AG04450 (cell line): ENCODE measurements at places on chromosomes 1 and 21. TPM values are rescaled to one million over a fixed set of nuclear protein-coding genes. Genes with fewer than 3 reads are reported as not detected.

The PODN gene
- polyA plus RNA-seq, result 11.8 and 17.6 TPM in 2 replicates

The BSDC1 gene
- 45.3 and 53.1 TPM in 2 replicates for polyA plus RNA-seq

- no peak for DNase-seq
Observed at GRCh38 chr1:11482198-11482597, 3.2 kb downstream of the DISP3 start.

DNA sequence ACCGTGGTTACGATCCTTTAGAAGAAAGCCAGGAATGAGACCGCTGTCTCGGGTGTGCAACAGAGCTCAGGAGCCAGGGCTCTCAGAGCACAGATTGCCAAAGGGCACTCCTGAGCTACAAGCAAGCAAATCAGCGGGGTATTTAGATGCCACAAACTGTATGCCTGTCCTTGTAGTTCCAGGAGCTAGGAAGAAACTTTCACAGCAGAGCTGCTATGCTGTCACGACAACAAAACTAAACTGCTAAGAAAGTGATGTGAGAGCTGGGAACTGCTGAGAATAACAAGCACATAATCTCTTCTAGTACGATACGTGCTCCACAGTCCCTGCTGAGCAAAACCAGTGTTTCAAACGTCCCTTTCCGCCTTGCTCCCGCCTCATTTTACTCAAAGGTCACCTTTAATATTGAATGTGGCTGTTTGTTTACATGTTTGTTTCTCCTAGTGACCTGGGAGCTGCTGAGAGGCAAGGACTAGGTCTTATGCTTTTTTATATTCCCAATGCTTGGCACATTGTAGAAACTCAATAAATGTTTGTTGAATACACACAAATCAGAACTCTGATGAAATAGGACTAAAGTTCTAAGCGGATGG is 14.7 kb downstream of the GREM2 start:
- no peak for DNase-seq

The ADGRL2 gene
- 22.7 and 24.8 TPM in 2 replicates for polyA plus RNA-seq

- DNase-seq, result peak; percentile 93
Observed at GRCh38 chr1:156475568-156476500, 24.7 kb downstream of the MEF2D start.

The FMO2 gene
- polyA plus RNA-seq, result 2.0 and 2.6 TPM in 2 replicates

DNA sequence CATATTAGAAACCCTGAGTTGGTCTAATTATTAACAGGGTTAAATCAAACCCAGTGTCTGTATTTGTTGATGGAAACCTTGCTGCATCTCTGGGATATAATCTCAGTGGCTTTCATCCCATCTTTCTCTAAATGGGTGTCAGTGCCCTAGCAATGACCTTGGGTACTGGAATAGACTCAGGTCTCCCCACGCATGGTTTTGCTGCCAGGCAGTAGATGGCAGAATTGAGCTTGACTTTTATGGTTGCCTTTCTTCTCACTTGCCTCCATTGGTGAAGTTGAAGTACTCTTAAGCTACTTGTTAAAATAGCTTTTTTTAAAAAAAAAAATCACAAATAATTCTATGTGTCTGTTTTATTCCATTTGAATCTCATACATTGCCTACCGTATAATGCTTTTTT is 81.8 kb upstream of the HMCN1 start:
- no peak for DNase-seq

DNA sequence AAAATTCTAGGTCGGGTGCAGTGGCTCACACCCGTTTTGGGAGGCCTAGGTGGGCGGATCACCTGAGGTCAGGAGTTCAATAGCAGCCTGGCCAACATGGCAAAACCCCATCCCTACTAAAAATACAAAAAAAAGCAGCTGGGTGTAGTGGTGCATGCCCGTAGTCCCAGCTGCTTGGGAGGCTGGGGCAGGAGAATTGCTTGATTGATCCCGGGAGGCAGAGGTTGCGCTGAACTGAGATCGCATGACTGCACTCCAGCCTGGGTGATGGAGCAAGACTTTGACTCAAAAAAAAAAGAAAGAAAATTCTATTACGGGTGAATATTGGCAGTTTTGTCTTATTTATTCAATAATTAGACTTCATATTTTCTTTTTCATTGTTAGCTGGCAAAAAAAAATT is 62.1 kb downstream of the SNX7 start:
- DNase-seq, result no peak

- no peak for DNase-seq
Observed at GRCh38 chr1:82059959-82060358, 259.2 kb downstream of the ADGRL2 start.

The FCER1G gene
- 0.37 and 0.66 TPM in 2 replicates for polyA plus RNA-seq

DNA sequence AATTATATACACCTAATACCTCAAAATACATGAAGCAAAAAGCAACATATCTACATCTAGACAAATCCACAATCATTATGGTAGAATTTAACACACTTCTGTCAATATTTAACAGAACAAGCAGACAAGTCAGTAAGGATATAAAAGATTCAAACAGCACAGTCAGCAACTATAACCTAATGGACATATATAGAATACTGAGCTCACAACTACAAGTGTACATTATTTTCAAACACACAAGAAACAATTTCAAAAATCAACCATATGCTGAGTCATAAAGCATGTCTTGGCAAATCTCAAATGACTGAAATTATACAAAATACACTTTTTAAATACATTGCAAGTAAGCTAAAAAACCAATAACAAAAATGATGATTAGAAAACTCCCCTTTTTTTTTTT is 178.0 kb downstream of the TOMM20 start:
- DNase-seq, result no peak

- DNase-seq, result no peak
Observed at GRCh38 chr1:35454176-35454575, 103.0 kb downstream of the KIAA0319L start.

DNA sequence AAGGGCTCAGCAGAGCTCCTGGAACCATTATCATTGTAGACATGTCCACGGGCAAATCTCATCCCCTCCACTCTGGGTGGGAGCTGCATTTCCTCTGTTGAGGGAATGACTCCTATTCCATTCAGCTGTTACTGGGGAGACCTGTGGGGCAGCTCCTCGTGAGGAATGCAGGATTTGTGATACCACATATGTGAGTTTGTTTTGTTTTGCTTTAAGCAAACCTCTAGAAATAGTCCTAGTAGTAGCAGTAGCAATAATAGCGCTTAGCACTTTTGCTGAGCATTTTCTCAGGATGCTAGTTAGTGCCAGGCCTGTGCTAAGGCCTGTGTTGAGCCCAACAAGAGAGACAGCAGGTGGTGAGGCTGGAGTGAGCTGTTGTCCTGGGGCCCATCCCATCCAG is 10.8 kb downstream of the OLIG1 start:
- no peak for DNase-seq

- no peak for DNase-seq
Observed at GRCh38 chr21:43210454-43211071, 41.8 kb downstream of the CRYAA start.

The KCNK2 gene
- polyA plus RNA-seq, result 19.7 and 22.8 TPM in 2 replicates

GRCh38 chr1:213366141-213366831 is 315.2 kb downstream of the RPS6KC1 start:
- DNase-seq, result no peak

GRCh38 chr1:236687273-236687672 is 974 bp downstream of the ACTN2 start:
- DNase-seq, result no peak

DNA sequence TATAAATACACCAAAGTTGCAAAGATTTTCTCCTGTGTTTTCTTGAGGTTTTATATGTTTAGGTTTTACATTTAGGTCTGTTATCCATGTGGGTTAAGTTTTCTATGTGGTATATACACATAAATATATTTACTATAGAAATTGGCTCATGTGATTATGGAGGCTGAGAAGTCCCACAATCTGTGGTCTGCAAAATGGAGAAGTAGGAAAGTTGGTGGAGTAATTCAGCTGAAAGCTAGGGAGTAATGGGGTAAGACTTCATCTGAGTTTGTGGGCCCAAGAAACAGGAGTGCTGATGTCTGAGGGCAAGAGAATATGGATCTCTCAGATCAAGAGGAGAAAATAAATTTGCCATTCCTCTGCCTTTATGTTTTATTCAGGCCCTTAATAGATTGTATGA is 146.0 kb downstream of the GPATCH2 start:
- DNase-seq, result no peak

The S100A9 gene
- polyA plus RNA-seq, result not detected in 2 replicates

- no peak for DNase-seq
Observed at GRCh38 chr21:45869121-45870007, 112.2 kb upstream of the COL6A1 start.

GRCh38 chr1:29341936-29342335 is 105.6 kb downstream of the PTPRU start:
- no peak for DNase-seq

- peak; percentile 23 for DNase-seq
Observed at GRCh38 chr1:52186449-52186848, 44.6 kb downstream of the ZFYVE9 start.

The PRAMEF5 gene
- polyA plus RNA-seq, result not detected in 2 replicates

The LRRC3 gene
- 0.10 and 0.14 TPM in 2 replicates for polyA plus RNA-seq

GRCh38 chr21:42596657-42597056 is 56.8 kb upstream of the PDE9A start:
- DNase-seq, result no peak

The SPATA6 gene
- polyA plus RNA-seq, result 4.6 and 6.1 TPM in 2 replicates

The BNIPL gene
- polyA plus RNA-seq, result 0.09 and 0.16 TPM in 2 replicates

DNA sequence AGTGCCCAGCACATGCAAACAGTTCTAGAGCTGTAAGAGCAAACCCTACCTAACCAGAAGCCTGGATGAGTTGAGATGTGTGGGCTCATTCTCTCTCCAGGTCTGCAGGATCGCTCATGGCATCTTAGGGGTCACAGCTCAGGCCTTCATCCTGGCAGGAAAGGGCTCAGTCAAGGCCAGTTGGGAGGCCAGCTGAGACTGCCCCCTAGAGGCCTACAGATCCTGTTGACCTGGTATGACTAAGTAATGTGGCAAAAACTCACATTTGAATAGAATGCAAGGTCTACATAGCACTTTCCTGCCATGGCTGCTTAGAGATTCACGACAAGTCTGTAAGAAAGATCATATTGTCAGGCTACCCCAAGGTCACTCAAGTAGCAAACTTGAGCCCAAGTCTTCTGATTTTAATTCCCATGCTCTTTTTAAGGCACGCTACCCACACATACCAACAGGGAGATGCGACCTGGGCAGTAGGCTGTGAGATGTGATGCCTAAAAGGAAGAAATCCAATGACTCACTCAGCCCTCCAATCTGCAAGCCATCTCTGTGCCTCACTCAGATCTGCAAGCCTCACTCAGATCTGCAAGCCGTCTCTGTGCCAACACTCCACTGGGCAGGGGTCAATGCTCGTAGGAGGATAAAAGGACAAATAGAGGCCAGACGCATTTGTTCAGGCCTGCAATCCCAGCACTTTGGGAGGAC is 5.1 kb upstream of the CAPN8 start:
- no peak for DNase-seq

DNA sequence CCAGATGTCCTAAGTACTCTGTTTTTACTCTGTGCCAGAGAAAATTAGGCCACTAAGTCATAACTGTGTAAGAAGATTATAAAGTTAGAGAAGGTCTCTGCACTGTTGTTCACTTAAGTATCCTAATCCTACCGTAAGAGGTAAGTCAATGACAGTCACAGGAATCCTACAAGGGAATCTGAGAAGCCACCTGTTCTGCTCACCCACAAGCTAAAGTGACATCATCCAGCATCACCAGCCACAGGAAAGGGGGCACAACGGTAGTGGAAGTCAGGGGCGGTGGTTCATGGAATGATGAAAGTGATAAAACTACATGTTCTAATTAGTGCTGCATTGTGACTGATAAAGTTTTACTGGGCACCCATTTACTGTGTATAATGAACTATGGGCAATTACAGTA is 92.7 kb downstream of the PLD5 start:
- no peak for DNase-seq

- DNase-seq, result peak; percentile 92
Observed at GRCh38 chr1:35448344-35448801, 108.8 kb downstream of the KIAA0319L start.

GRCh38 chr1:6867321-6867720 is 82.1 kb downstream of the CAMTA1 start:
- DNase-seq, result no peak

DNA sequence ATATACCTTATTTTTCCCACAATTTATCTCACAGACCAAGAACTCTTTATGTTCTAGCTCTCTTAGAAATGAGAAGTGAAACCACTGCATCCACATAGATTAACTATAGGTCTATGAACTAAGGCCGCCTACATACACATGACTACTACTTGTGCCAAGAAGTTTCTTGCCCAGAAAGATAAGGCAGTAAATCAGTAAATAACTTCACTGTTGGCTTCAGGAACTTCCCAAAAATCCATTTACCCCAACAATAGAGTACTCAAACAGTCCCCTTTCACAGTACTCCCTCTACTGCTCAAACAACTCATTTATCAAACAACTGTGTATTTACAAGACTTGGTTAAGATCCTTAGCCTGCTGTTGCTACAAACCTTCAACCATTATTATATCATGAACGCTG is 96.5 kb downstream of the NME7 start:
- no peak for DNase-seq

- no peak for DNase-seq
Observed at GRCh38 chr1:80841261-80841660, 959.5 kb upstream of the ADGRL2 start.

DNA sequence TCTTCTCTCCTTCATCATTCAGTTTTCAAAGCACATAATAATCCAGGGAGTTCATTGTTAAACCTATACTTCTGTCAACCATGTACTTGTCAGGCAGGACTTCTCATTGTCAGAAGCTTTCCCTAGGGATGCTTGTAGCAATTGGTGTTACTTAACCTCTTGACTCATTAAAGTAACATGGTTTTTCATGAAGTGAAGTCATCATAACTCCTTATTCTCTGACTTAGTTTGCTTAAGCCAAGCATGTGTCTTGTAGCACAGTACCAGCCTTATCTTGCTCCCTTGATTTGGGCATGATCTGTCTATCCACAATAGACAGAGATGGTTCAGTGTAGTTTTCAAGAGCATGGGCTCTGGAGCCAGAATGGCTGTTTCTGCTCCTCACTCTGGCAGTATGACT is 45.3 kb downstream of the LRIG2 start:
- no peak for DNase-seq

DNA sequence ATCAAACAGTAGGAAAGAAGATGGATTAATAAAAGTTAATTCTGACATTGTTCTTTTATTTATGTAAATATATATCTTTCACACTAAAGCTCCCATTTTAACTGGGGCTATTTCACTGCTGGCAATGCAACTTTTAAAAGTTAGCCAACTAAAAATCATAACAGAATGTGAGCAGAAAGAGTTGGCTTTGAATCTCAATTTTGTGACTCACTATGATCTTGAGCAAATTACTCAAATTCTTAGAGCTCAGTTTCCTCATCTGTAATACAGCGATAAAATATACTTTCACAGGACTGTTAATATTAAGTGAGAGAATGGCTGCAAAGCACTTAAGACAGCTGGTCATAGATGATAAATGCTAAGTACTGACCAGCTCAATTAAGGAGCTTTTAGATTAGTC is 10.8 kb downstream of the EFCAB14 start:
- DNase-seq, result no peak

GRCh38 chr1:230821346-230821745 is 47.0 kb downstream of the C1orf198 start:
- no peak for DNase-seq

DNA sequence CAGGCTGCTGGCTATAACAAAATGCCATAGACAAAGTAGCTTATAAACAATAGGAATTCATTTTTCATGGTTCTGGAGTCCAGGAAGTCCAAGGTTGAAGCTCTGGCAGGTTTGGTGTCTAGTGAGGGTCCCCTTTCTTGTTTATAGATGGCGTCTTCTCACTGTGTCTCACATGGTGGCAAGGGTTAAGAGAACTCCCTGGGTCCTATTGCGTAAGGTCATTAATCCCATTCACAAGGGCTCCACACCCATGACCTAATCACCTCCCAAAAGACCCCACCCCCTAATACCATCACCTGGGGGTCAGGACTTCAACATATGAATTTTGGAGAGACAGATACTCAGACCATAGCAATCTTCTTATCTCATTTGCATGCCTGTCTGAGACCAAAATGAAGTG is 108.9 kb upstream of the USP25 start:
- no peak for DNase-seq
